ENCODE measurements at places on chromosomes 12 and 14.

GRCh38 chr12:12800406-12801180 lies 12.6 kb upstream of the DDX47 start:
- DNase-seq, result no peak

DNA sequence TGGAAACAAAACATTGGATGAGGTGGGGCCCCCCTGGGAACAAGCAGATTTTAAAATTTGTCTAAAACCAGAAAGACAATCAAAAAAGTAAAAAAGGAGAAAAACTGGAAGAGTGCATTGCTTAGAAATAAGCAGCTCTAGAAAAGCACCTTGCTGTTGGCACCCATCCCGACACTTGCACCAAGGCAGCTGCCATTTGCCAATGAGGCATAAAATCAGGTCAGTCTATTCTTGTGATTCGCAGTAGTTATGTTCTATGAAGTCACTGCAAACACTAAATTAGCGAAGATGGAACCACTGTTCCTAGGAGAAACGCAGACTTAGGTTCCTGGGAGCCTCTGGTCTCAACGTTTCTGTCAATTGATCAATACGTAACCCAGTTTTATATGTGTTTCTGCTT lies 16.2 kb downstream of the VPS33A start:
- DNase-seq, result no peak

GRCh38 chr12:56010111-56010570 lies 10.7 kb upstream of the IKZF4 start:
- no peak for DNase-seq

DNA sequence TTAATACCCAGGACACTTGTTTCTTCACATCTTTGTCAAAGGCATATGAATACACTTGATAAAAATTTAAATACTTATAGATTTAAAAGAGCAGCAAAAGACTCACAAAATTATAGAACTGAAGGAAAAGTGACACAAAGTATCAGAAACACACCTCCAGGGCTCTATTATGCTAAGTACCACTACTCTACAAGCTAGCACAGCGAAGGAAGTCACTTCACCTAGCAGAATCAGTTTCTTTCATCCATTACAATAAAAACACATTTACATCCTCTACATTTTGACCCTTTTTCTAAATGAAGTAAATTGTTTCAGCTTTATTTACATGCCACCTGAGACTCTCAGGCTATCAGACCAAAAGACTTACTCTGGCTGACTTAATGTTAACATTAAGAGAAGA lies 26.6 kb upstream of the PTPRB start:
- no peak for DNase-seq

DNA sequence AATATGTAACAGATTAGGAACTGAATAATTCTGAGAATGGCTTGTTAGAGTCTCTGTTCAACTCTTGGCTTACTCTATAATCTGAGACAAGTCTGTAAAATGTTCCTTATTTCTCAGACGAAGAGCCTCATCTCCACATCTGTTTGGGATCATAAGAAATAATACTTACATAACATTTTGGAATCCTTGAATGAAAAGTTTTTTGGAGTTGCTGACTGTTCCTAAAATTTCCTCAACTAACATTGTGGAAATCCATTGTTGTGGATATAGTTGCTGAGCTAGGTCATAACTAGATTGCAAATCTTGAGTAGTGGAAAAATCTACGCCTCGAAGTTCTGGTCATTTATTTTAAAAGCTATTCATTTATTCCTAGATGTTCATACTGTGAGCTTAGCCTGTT lies 402.9 kb downstream of the ZFP36L1 start:
- no peak for DNase-seq

DNA sequence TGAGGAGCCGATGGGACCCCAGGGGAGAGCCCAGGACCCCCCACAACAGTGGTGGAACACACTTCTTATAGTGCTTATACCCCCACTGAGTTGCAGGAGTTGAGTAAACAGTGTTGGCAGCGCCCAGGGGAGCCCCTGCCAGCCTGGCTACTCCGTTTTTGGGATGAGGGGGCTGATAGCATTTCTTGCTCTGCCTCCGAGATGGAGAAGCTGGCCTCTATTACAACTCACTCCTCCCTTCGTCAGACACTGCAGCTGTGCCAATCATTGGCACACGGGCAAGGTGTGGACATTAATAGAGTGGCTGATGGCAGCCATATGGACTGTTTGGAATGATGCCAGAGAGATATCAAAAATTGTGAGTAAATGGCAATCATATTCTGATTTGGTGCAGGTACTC lies 94.9 kb upstream of the TMPO start:
- no peak for DNase-seq

DNA sequence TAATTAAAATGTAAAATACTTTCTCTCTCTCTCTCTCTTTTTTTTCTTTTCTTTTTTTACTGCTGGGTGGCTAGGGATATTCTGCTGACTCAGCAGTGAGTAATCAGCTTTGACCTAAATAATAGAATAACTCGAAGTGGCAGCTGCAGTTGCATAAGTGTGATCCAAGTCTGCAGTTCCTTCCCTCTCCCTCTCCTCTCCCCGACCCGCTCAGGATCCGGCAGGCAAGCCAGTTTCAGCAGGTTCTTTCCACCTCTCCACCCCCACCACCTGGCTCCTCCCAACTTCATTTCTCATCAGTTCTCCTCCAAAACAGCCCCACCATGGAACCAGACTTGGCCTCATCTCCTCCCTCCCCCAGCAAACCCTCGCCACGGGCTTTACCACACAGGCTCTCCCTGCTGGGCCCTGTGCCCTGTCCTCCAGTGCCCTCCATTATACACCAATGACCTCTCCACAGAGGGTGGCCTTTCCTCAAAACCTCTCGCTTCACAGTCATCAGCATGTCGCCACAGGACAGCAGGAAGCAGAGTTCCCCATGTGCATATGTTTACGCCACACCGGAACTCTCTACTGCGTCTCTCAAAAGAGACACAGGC lies 22.4 kb downstream of the SLC7A8 start:
- no peak for DNase-seq

DNA sequence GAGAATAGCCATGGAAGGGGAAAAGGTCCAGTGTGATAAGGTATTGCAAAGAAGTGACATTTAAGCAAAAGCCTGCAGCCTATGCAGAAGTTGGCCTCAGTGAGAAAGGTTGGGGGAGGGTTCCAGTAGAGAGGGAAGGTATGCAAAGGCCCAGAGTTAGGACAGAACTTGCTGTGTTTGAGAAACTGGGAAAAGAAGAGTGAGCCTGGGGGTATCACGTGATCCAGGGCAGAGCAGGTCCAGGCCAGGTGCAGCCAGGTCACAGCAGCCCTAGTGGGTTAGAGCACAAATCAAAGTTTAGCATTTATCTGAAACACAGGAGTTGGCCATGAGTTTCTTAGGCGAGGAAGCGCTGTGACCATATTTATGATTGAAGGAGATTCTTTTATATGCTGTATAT lies 1.6 kb downstream of the SERPINA5 start:
- DNase-seq, result no peak

DNA sequence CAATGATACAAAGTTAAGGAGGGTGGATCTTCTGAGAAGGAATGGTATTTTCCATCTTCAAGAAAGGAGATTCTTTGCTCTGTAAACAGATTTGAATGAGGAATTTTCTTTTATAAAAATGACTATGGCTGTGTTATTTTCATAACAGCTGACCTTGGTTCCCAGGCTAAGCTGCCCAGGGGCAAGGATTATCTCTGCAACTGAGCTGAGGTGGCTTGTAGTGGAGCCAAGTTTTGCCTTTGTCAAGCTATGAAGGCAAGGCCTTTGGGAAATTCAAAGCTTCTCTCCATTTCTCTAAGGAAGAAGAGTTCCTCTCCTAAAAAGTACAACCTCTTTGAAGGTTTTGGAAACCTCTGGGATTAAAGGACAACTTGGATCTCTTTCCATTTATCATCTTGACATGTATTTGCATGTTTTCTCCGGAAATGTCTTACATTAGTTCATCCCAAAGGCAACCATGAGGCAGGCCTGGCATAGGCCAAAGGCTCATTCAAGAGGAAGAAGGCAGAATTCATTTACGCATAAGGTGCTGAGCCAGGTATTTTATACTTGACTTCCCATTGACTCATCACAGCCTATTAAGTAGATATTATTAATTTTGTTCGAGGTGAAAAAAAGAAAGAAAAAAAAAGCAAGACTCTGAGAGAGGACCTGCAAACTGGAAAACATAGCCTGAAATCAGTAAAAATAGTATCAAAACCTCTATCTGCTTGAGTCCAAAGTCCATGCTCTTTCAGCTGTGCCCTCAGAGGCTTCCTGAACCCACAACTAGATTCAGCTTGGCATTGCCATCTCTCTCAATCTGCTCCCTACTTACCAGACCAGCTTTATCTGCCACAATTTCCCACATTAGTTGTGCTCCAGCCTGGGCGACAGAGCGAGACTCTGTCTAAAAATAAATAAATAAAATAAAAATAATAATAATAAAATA lies 24.0 kb upstream of the CKAP4 start:
- DNase-seq, result no peak

DNA sequence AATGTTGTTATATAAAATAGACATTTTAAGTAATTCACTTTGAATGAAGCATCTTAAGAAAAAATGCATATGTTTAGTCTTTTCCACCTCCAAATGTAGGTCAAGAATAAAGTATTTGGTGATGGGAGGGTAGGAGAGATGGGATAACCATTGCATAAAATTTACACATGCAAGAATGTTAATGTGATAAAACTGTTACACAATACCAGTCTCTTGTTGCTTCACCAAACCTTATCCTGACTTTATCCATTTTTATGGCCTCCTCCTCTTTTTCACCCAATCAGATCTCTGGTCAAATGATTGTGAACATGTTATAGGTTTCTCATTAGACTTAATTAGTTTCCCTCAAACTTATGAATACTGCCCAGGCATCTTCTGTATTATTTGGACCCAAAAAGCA lies 994.5 kb upstream of the FLRT2 start:
- no peak for DNase-seq

DNA sequence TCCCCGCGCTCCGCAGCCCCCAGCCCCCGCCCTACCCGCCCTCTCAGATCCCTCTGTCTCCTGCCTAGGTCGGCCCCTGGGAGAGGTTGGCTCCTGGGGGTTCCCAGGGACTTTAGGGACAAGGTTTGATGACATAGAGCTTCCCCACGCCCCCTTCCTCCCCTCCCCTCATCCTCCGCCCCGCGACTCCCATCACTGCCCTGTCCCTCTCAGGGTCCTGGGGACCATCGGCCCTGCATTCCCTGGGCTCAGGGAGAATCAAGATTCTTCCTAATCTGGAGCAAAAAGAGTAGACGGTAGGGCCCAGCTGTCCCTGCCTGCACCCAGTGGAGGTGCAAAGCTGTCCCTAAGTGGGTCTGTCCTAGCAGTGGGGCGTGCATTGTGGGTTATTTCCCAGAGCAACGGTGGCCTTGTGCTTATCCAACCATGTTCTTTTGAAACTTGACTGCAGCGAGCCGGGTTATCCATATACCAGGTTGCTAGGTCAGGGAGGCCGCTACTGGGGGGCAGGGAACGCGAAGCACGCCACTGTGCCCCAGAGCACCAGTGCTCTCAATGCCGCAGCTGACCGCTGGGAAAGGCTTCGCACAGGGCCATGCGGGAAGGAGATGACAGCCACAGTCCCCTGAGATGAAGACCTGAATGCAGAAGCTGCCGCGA lies 124.4 kb upstream of the PRMT8 start:
- no peak for DNase-seq

DNA sequence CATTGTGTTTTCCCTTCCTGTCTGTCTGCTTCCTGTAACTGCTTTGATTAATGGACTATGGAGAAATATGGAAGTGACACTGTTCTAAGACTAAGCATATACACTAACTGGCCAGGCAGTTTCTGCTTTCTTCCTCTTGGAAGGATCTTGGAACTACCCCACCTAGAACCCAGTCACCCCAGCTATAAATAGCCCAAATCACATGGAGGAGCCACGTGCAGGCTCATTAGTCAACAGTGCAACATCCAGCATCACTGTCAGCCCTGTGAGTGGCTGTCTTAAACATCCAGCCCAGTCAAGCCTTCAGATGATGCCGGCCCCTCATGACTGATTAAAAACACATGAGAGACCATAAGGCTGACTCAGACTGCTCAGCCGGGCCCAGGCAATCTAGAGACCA lies 39.2 kb downstream of the BCAT1 start:
- peak; percentile 4 for DNase-seq

DNA sequence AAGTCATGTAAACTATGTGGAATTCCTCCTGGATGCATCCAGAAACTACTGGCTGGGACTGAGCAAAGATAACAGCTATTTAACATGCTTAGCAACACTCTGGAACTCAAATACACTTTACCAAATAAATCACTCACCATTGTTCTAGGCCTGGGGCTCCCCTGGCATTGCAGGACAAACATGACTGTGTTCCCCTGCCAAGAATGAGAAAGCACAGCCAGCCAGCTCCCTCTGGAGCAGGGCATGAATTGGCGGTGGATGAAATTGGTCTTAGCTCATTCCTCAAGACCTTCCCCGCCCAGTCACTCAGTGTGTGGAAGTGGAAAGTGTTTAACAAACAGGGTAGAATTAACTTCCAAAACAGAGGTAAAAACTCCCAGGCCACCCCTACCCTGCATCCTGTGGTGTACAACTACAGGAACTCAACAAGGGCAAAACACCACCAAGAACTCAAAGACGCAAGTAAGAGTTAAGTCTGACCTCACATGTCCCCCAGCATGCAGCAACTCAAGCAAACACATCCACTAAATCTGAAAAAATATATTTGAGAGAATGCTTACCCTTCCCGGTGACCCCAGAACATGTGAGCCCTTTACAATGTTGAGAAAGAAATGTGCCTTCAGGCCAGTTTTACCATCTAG lies 58.4 kb upstream of the BDKRB2 start:
- DNase-seq, result no peak
